Glomerular endothelial cell (primary cell): ENCODE measurements at places on chromosomes 16 and 17.

GRCh38 chr16:12580809-12581208 is 222.9 kb downstream of the CPPED1 start:
- DNase-seq = no peak

DNA sequence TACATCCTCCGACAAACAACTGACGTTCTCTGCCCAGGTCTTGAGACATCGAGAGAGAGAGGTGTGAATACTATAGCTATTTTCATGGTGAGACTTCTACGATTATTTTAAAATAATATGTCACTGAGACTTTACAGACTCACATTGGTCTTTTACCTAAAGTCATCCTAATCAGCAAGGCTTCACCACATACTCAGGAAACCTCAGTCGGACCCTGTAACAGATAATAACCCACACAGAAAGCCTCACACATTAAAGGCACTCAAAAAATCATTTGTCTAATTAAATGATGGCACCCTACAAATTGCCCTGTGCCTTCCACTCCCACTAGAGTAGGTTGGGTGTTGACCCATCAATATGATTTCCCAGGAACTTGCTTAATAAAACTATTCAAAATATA is 19.8 kb upstream of the SLC39A11 start:
- no peak for DNase-seq

GRCh38 chr16:75550211-75550662 is 5.8 kb downstream of the TMEM231 start:
- peak; percentile 80 for DNase-seq

DNA sequence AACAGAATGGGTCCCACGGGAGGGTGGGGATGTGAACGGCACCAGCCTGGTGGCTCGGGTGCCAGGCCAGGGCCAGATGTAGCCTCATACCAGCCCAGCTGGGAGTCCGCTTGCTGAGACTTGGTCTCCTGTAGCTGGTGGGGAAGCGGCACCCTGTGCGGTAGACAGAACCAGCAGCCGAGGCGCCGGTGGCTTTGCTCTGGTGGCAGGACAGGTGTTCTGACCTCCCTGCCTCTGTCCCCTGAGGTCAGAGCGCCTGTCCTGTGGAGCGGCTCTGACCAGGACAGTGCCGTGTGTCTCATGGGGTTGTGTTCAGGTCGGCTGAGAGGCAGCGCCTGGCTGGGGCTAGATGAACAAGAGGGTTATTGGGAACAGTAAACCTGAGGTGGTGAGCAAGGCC is 20.1 kb downstream of the RAB40C start:
- no peak for DNase-seq

DNA sequence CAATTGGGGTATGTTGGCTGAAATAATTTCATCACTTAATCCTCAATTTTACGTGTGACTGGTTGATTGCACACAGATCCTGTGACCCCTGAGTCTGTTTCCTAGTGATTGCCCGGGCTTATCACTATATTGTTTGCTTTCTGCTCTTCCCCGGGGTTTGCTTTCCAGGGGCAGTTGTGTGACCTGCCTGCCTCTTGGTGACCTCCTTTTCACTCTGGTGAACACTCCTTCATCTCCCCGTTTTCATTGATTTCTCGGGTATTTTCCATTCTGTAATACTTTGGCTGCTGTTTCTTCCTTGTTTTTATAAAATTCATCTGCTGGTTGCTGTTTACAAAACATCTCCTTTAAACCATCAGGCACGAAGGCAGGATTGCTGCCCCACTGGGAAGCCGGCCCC is 36.0 kb downstream of the NTN1 start:
- no peak for DNase-seq

DNA sequence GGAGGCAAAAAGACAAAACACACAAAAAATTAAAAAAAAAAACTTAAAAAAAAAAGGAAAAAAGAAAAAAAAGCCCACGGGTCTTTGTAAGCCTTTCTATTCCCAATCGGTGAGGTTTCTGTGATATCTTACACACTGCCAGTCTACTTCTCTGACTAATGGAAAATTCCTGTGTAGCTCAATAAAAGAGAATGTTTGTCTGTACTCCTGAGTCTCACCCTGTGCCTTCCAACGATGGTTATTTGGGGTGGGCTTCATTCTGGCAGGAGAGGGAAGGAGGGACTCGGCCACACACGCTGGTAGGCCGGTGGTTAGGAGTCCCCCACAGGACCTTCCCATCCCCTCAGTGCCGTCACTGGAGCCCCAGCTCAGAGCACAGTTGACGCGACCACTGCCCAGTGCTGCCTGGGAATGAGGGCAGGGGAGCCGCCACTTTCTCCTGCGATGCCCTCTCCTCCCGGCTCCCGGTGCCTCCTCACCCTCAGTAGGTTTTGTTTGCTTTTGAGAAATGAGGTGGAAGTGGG is 68.0 kb downstream of the AMFR start:
- DNase-seq = no peak

GRCh38 chr17:17990282-17990681 is 17.6 kb downstream of the DRC3 start:
- DNase-seq = no peak

DNA sequence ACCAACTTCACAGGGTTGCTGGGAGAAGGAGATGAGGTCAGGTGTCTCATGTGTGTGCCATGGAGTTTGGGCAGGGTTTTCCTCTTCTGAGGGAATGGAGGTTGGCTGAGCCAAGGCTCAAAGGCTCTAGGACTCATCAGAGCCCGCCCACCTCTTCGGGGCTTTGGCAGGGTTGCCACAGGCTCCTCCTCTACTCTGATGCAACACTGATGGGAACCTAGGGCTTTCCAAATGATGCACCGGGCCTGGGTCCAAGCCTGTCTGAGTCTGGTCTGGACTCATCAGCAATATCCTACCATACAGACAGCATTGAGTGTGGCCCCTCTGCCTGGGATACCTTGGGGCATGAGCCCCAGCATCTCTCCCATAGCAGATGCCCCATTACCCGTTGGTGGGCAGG is 59.5 kb upstream of the LHX1 start:
- no peak for DNase-seq

DNA sequence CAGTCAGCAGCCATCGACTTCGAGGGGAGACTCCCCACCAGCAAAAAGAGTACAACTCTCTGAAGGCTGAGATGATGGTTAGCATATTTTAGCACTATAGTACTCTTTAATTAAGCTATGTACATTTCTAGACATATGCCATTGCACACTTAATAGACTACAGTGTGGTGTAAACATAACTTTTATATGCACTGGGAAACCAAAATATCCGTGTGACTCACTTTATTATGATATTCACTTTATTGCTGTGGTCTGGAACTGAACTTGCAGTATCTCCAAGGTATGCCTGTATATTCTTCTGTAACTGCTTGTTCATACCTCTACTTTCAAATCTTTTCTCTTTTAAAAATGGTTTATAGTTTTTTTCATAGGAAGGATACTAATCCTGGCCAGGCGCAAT is 11.0 kb upstream of the NXPH3 start:
- no peak for DNase-seq

GRCh38 chr17:78716292-78716691 is 65.8 kb downstream of the CYTH1 start:
- DNase-seq = no peak

DNA sequence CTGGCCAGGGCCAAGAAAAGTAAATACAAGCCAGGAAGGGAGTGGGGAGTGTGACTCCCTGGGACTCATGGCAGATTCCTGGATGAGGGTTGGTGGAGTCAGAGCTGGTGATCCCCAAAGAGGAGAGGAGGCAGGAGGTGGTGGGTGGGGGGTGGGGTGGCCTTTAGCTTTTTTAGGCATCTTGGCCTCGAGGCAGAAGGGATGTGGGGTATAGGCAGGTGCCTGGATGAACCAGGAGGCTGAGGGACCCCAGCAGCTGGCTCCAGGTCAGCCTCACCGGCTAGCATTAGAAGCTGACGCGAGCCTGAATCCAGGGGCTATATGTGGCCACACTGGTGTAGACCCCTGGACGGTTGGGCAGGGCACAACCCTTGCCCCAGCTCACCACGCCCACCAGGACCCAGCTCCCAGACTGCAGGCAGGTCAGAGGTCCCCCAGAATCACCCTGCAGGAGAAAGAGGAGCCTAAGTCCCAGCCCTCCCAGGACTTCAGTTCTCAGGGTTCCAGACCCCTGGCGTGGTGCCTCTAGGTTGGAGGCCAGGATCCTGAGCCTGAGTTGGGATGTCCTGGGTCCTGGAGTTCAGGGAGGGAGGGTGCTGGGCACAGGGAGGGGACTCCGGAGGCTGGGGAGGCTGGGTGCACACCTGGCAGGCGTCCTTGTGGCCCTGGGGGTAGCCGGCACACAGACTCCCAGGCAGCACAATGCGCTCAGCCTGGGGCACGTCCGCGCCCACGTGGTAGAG is 2.8 kb downstream of the PRSS33 start:
- DNase-seq = no peak

DNA sequence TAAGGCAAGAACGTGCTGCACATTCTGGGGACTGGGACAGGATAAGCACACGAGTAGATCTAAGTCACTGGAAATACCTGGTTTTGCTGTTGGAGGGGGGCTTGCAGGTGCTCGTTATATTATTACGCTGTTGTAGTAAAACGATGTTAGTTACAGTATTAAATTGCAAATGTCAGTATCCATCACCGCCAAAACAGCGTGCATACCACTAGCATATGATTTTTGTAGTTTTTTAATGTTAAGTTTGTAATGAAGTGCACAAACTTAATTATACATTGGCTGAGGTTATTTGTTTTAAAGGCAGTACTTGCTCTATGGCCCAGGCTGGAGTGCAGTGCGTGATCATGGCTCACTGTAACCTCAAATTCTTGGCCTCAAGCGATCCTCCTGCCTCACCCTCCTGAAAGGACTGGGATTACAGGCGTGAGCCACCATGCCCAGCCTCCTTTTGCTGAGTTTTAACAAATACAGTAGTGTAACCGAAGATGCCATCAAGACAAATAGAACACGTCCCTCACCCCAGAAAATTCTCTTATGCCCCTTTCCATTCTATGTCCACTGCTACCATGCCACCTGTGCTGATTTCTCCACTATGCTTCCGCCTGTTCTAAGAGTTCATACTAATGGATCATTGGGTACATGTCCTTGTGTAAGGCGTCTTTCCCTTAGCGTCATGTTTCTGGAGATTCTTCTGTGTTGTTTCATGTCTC is 20.7 kb upstream of the CSNK1D start:
- no peak for DNase-seq

GRCh38 chr17:77002103-77003045 is 134.2 kb downstream of the MGAT5B start:
- peak; percentile 9 for DNase-seq

DNA sequence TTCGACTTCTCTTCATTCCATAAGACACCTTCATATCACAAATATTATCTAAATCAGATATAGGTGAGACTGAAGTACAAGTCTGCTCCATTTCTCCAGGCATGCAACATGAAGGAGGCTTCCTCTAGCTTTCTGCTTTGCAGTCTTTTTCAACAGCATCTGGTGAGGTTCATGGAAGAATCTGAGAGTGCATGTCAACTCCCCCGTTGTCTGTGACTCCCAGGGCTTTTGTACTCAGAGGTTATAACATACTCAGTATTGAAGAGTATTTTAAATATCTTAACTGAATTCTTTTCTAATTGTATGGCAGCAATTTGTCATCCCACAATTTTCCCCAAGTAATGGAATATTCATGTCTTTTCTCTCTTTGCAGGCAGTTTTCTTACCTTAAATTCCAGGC is 448.7 kb downstream of the CDH8 start:
- no peak for DNase-seq
